Myocyte (in vitro differentiated cells): ENCODE measurements at places on chromosomes 1 and 21. TPM values are rescaled to one million over a fixed set of nuclear protein-coding genes. Genes with fewer than 3 reads are reported as not detected.
A peak's percentile ranks its signal among the peaks of the same experiment; 100 is the strongest.

DNA sequence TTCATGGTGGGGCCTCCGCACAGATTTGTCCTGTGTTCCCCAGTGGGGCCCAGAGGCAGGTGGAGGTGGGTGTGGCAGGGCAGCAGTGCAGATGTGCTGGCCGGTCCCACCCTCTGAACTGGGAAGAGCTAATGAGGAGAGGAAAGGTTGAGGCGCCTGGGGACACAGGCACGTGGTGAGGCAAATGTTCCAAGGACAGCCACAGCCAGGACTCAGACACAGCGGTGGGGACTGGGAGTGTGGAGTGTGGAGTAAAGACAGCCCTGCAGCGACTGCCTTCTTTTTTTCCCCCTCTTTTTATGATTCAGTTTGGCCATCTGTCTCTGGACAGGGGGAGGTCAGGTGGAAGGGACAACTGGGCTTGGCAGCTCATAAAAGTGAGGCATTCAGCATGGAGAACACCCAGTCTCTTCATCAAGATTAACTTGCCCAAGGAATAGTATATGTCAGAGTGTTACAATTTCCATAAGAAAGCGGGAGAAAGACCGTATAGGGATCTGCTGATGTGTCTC lies 104.2 kb upstream of the GCLM start:
- peak; percentile 35 for DNase-seq

DNA sequence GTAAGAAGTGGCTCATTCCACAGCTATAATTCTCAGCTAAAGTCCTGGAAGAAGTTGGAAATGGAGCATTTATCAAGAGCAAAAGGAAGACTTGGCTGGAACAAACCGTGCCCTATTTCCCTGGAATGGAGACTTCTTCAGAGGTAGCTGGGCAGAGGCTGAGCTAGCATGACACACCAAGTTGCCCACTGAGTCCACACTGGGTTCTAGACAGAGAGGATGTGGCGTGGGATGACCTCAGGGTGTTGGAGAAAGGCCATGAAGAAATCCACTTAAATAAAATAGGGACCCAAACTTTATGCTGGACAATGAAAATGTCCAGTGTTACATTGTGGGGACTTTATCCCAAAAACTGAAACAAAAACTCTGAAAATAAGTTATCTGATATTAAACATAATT lies 116.2 kb downstream of the KCNJ6 start:
- peak; percentile 31 for DNase-seq

- DNase-seq: peak; percentile 89
Measured at GRCh38 chr1:152458384-152459185, 44.5 kb upstream of the CRNN start.

The RGSL1 gene
- total RNA-seq: not detected in 2 replicates

The DNAJC28 gene
- total RNA-seq: 3.3 and 3.5 TPM in 2 replicates

The OPTC gene
- total RNA-seq: not detected in 2 replicates
